ENCODE measurements at places on chromosomes 5 and 9. TPM values are rescaled to one million over a fixed set of nuclear protein-coding genes. Genes with fewer than 3 reads are reported as not detected.

ORM2 gene
- total RNA-seq: not detected

GRCh38 chr5:95730011-95730700, 980 bp upstream of the RHOBTB3 start:
- DNase-seq: no peak

SOHLH1 gene
- not detected for total RNA-seq

DNA sequence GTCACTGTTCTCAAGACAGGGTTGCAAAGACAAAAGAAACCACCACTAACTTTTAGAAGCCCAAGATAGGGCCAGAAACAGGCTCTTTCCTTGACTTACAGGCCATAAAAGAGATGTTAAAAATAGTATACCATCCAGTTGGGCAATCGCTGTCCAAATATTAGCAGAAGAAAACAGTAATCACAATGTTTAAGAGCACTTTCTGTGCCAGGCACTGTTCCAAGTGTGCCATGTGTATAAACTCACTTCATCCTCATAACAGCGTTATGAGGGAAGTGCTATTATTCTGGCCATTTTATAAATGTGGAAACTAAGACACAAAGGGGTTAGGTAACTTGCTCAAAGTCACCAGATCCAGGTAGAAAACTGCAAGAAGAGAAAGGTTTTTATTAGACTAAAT, 111.7 kb downstream of the KCNN2 start:
- DNase-seq: no peak

DNA sequence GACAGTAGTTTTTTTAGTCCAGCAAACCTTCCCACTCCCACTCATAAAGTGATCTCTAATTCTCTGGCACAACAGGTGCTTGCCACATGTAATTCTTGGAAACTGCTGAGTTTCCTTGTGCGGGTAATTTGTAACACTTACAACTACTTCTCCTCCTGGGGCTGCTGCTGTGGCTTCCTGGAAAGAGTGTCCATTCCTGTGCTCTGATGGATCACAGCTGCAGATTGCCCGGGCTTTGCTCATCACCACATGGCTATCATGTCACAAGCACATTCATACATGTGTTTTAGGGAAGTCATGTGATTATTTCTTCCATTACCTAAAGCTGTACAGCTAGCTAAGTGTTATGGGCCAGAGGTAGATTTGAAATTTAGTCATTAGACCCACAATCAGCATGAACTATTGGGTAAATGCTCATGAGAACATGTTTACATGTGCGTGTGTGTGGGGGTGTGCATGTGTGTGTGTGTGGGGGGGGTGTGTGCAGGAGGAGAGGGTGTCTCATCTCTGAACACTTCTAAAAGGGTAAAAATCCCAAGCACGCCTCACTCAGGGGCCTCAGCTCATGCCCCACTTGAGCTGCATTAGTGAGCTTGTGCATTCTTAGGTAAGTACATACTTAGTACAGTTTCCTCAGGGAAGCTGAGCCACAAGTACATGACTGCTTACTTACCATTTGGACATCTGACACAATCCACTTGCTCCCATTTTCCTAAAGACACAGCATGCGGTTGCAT, 118.1 kb upstream of the CCDC112 start:
- no peak for DNase-seq

DNA sequence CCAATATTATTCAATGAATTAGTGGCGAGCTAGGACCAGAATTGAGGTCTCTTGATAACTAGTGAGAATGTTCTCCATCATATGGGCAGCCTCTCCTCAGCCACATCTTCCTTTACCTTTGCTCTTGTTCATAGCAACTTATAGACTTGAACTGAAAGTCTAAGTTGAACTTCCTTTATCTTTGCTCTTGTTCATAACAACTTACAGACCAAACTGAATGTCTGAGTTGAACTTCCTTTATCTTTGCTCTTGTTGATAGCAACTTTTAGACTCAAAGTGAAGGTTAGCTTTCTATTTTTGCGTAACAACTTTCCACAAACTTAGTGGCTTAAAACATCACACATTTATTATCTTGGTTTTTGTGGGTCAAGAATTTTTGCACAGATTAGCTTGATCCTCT, 146.4 kb upstream of the C9orf72 start:
- DNase-seq: no peak

DNA sequence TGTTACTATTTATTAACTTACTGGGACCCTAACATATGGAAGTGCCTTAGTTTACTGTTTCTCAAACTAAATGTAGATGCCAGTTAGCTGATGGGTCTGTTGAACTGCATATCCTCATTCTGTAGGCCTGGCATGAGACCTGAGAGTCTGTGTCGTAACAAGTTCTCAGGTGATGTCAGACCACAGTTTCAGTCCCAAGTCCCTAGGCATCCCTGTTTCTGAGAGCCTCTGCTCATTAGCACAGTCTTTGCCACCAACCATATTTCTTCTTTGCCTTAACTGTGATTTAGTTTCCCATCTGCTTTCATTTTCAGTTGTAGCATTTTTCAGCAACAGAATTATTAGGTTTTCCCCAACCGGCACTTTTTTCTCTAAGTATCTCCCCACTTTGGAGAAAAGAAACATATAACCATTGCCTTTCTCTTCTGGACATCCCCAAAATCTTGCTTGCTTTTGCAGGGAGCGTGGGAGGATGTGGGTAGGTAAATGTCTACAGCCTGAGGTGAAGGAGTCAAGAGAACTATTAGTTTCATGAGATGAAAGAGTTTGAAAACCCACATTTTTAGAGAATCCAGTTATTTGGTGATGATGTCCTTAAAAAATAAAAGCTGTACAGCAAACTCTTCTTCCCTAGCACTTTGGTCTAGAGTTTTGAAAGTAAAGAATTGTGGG, 74.6 kb downstream of the NUDT12 start:
- DNase-seq: no peak

TMC1 gene
- total RNA-seq: not detected

DNA sequence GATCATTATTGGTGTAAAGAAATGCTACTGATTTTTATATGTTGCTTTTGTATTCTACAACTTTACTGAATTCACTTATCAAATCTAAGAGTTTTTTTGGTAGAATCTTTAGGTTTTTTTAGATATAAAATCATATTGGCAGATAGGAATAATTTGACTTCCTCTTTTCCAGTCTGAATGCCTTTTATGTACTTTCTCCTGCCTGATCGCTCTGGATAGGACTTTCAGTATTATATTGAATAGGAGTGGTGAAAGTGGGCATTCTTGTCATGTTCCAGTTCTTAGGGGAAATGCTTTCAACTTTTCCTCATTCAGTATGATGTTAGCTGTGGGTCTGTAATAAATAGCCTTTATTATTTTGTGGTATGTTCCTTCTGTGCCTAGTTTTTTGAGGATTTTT, 8.3 kb downstream of the AHRR start:
- no peak for DNase-seq

DNA sequence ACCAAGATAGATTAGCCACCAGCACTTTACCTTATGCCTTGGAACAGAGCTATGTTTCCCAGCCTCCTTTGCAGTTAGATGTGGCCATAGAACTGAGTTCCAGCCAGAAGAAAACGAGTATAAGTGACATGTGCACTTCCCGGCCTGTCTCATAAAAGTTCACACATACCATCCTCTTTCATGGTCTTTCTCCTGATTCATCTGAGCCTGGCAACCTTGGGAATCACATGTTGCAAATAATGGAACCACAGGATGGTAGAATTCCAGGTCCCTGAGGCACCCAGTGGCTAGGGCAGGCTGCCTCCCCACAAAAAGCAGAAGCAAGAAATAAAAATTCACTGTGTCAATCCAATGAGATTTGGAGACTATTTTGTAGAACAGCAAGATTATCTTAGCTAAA, 128.1 kb downstream of the PDE4D start:
- DNase-seq: no peak

DNA sequence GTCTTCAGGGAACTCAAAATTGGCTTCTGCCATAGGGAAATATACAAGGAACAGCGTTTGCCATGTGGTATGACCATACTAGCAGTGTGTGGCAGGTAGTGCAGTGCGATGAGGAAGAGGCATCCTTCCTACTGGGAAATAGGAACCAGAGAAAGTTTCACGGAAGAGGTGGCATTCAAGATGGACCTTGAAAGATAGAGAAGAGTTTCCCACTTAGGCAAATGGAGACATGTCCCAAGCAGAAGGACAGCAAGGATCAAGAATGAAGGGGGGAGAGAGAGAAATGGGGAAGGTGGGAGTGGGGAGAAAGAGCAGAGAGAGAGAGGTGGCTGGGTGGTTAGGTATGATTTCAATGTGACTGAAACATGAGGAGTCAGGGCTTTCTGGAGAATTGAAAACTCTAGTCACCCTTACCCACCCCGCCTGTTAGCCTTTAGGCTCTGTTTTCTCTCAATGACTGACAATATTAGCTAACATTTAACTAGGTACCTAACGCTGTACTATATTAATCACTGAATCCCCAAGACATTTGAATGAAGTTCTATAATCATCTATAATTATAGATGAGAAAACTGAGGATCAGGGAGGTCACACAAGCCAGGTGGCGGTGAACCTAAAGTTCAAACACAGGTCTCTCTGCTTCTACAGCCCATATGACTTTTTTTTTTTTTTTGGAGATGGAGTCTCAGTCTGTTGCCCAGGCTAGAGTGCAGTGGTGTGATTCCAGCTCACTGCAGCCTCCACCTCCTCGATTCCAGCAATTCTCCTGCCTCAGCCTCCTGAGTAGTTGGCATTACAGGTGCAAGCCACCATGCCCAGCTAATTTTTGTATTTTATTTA, 171.3 kb downstream of the NR3C1 start:
- no peak for DNase-seq

CER1 gene
- total RNA-seq: not detected

DNA sequence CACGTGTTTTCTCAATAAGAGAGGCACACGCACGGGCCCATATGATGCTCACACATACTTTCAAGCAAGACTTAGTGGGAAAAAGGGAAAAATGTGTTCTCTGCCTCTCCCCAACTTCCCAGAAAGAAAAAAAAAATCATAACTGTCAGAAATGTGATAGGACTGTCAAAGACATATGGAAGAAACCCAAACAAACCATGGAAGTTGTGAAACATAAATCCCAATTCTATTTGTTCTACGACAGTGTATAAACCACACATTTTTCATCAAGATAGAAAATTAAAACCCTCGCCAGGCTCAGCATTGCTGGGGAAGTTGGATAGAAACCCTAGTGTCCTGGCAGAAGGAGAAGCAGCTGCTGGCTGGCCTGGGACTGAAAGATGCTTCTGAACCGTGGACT, 211.9 kb downstream of the PAX5 start:
- no peak for DNase-seq

SARDH gene
- total RNA-seq: not detected

DNA sequence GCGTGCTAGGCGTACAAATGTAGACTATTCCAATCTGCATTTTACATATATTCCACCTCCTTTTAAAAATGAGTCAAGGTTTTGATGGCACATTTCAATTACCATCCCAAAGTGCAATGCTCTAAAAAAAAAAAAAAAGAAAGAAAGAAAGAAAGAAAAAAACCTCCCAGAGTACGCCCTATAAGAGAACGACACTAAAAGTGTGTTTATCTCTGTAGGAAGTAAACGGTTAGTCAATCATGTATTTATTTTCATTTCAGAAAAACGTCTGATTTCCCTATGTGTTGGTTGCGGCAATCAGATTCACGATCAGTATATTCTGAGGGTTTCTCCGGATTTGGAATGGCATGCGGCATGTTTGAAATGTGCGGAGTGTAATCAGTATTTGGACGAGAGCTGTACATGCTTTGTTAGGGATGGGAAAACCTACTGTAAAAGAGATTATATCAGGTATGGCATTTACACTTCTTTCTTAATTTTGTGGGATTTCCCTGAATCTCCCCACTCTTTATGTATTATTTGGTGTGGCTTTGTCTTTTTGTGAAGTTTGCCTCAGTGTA, 1.1 kb downstream of the ISL1 start:
- no peak for DNase-seq

GRCh38 chr5:1725641-1726468, 73.8 kb downstream of the MRPL36 start:
- DNase-seq: no peak

- DNase-seq: no peak
These were observed at the start of gene LCN1 for GRCh38 chr9:135520916-135521607. TSS of gene LCN1 (plus strand) at chr9:135521440. CDS start at chr9:135521498, 58 bp downstream.

LECT2 gene
- total RNA-seq: not detected

DNA sequence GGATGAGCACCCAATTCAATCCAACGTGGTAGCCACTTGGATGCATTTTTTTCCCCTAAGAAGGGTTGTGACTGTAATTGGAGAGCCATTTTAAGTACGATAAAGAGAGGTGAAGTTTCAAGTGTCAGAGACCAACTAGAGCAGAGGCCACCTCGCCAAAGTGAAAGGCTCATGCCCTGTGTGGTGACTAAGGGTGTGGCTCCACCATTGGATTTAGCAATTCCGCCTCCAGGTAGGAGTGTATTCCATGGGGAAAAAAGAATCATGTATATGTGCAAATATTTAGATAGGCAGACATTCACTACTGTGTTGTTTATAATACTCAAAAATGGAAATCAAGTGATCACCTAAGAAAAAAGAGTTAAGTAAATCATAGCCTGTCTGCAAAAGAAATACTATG, 53.1 kb upstream of the S1PR3 start:
- DNase-seq: no peak

DNA sequence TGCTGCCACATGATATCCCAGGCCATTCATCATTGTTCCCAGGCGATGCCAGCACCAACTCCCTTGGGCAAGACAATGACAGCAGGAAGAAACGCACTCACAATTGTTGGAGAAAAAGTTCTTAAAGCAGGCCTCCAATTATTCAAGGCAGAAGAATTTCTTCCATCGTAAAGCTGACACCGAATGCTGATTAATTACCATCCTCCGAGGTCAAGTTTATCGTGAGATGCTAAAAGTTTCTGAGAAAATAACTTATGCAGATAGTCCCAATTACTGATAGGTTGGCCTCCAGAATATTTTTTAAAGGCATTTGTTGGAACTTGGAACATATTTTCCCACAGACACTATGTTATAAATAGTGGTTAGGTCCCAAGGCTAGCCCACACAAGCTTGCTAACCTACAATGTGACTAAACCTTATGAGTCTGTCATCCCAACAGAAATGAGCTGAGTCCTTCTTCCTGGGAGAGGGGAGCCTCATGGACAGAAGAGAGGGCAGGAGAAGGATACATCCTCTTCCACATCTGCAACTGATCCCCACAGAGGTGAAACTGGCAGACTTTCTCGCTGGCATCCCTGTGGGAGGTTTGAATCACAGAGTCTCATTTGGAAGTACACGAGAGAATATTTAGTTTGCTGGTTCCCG, 202.4 kb upstream of the TBC1D2 start:
- DNase-seq: no peak

CEMIP2 gene
- 13.7 TPM for total RNA-seq

- peak; percentile 81 for DNase-seq
These were observed 120.1 kb upstream of the TSLP start for GRCh38 chr5:110951373-110951791.

PCDHGA3 gene
- 0.07 TPM for total RNA-seq
